Stimulated activated CD4-positive, alpha-beta T cell treated with anti-CD3 and anti-CD28 coated beads, TNF-alpha, amount 100 ng/mL, for 4 hours (primary cell): ENCODE measurements at places on chromosomes 16 and 17.

- DNase-seq, result no peak
These were observed 189.9 kb downstream of the WWOX start for GRCh38 chr16:78289373-78289772.

GRCh38 chr17:1022278-1023024, 25.5 kb downstream of the TIMM22 start:
- DNase-seq, result no peak

- no peak for DNase-seq
These were observed 57.2 kb downstream of the CHD9 start for GRCh38 chr16:53112015-53112414.

DNA sequence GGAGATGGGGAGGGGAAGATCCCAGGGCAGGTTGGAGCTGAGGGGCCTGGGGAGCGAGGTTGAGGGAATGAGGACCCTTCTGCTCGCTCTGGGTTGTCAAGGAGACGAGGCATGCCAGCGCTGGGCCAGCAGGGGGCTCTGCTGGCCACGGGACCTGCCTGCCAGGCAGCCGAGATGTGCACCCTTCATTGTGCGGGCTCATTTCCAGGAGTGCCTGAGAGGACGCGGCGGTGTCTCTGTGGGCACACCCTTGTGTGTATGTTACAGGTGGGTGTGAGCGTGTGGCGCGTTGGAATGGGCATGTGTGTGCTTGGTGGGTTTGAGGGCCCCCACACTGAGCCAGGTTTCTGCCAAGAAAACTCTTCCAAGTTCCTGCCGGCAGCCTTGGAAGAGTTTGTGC, 15.9 kb downstream of the ARHGAP23 start:
- peak; percentile 24 for DNase-seq

DNA sequence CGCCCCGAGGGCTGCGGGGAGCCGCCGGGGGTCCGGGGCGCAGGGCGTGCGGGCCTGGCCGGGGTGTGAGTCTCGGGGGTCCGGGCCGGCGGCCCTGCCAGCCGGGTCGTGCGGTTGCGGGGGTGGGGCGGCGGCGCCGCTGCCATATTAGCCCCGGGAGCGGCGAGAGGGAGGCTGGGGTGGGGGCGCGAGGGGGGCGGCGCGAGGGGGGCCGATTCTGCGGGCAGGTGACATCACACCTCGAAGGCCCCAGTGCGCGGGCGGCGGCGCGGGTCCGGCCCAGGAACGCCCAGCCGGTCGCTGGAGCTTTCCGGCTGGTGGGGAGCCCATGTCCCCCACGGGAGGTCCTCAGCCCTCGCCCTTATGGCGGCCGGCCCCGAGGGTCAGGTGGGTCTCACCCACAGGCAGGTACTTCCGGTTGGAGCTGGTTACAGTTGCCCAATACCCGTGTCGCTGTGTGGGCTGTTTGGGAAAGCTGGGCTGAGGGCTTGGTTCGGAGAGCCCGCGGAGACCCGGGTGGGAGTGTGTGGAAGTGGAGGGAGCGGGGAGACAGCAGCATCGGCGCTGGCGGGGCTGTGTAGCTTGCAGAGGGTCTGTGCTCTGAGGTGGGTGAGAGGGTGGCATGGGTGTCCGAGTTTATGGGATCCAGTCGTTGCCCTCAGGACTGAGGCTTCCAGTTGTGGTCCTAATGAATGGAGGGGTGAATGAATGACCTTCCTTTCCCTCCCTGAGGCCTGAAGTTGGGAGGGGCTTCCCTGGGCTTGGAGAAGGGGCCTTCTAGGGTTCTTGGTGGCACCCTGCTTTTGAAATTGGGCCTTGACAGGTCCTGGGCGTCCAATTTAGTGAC, 804 bp downstream of the ATP6V0C start:
- DNase-seq, result no peak

GRCh38 chr17:82056729-82057621, 5.3 kb downstream of the GPS1 start:
- DNase-seq, result no peak

DNA sequence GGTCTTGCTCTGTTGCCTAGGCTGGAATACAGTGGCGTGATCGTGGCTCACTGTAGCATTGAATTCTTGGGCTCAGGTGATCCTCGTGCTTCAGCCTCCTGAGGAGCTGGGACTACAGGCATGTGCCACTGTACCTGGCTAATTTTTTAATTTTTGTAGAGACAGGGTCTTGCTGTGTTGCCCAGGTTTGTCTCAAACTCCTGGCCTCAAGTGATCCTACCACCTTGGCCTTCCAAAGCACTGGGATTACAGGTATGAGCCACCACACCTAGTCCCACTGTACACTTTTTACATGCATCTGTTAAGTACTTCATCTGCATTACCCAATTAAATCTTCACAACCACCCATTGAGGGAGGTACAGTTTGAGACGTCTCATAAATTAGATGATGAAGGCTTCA, 12.4 kb downstream of the TNRC6A start:
- DNase-seq, result no peak

DNA sequence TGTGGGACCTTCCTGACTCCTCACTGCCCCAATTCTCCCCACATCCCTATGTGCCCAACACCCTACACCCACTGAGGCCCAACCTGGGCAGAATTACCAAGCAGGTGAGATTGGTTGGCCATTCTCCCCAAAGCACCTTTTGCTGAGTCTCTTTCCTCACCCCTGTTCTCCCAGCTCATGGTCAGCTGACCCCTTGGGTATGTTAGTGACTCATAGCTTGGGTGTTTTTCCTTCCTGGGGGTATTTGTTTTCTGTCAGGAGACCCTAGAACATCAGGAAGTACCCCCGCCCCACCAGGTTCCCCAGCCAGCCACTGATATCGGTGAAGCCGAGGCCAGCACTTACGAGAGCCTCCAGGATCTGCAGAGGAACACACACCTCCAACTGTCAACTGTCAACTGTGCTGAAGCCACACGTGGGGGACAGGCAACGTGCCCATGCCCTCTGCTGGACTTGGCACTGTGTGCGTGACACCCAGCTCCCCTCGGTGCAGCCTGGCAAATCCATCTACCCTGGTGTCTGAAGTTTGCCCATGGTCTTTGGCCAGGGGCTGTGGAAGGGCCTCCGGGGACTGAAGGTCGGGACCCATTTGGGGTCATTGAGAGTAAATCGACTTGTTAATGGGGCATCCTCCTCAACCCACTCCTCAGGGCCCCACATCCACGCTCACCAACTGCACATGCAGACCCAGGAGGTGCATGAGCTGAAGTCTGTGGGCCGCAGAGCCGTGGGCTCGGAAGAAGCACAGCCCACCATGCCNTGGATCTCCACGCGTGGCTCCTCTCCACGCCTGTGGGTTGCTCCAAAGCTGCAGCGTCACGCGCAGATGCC, 53.1 kb downstream of the METRNL start:
- no peak for DNase-seq

DNA sequence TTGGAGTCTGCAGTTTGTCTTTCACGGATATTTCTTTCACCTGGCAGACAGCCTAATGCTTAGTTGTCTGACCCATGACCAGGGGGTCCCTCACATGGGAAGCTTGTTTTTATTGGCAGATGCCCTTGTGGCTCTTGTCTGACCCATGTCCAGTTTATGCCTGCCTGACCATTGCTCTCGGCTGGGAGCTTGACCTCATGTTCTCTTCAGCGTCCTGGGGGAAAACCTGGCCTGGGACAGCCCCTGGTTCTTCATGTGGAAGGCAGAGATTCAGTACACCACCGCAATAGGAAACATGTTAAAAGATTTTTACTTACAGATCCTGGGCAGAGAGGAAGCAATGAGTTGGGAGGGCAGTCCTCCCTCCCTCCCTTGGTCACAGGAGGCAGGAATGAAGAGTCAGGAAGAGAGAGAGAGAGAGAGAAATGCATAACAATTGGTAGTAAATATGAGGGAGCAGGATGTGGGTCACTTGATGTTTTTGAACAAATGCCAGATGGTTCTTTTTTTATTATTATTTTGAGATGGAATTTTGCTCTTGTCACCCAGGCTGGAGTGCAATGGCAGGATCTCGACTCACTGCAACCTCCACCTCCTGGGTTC, 302.7 kb upstream of the MYOCD start:
- no peak for DNase-seq
